Body of pancreas (tissue), 4 donors: ENCODE measurements at places on chromosomes 11 and 22. TPM values are rescaled to one million over a fixed set of nuclear protein-coding genes. Genes with fewer than 3 reads are reported as not detected.
A peak's percentile ranks its signal among the peaks of the same experiment; 100 is the strongest.

DNA sequence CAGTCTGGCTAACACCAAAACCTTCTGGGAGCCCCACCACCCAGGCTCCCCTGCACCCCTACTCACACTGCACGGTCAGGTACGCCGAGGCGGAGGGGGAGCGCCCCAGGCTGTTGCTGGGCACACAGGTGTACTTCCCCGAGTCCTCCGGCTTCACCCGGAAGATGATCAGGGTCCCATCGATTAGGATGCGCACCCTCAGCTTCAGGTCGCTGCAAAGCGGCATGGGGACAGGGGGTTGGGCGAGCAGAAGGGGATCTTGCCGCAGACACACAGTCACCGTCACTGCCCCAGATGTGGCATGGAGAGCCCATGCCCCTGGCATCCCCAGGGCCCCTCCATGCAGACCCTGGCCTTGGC is 21.2 kb downstream of the IGSF9B start:
- no peak for DNase-seq

DNA sequence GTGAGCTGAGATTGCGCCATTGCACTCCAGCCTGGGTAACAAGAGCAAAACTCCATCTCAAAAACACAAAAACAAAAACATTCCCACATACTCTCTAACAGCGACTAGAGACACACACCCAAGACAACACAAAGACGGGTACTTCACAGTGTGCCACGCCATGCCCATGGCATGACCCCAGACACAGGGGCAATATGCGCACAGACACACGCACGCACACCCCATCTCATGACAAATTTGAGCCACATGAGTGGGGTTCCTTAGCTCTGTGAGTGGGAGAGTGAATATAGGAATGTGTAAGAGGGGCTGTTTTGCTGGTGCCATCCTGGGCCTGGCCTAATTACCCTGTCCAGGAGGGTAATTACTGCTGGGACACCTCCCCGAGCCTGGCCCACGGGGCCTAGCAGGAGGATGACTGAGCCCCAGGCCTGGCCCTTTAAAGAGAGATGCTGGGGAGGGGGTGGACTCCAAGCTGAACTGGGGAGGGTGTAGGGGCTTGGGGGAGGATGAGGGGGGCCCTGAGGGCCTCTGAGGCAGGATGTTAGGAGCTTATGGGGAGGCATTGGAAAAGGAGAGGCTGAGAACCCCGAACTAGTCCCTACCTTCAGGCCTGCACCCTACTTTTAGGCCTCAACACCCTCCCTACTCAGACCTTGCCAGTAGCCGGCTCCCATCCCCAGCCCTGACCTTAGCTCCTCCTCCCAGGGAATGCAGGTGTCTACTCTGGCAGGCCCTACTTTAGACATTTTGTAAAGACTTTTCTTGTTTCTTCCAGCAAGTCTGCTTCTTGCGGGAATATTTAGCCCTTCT is 1.5 kb downstream of the LTBP3 start:
- no peak for DNase-seq

DNA sequence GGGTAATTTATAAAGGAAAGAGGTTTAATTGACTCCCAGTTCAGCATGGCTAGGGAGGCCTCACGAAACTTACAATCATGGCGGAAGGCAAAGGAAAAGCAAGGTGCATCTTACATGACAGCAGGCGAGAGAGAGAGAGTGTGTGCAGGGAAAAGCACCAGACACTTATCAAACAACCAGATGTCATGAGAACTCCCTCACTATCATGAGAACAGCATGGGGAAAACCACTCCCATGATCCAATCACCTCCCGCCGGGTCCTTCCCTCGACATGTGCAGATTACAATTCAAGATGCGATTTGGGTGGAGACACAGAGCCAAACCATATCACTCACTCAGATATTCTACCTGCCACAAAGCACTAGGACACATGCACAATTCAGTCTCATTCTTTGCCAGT is 48.1 kb upstream of the HMGXB4 start:
- DNase-seq: no peak

DNA sequence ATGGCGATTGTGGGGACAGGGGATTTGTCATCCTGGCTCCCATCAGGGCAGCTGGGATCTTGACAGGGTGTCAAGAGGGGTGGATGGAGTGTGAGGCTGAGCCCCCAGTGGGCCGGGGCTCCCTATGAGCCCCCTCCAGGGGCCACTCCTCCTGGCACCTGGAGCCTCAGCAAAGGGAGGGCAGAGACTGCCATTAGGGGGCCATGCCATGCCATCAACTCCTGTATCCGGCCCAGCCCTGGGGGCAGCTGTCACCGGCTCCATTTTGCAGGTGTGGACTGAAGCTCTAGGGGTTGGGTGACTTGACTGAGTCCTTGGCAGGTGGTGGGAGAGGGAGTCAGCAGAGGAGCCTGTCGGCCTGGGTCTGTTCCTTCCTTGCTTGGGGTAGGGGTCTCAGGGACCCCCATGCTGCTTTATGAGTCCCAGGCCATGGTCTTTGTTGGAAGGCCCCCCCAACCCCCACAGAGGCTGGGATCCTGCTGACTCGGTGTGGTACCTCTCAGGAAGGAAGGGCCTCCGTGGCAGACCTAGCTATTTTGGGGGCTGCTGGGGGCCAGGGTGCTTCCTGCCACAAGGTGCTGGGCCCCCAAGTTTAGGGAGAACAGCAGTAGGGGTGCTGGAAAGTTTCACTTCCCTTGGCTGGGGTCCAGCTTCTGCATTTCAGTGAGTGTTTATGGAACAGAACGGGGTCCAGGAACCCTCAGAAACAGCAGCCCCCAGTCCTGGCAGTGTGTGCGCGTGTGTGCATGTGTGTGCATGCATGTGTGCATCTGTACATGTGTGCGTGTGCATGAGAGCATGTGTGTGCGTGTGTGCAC is 1.5 kb downstream of the ACY3 start:
- DNase-seq: no peak

DNA sequence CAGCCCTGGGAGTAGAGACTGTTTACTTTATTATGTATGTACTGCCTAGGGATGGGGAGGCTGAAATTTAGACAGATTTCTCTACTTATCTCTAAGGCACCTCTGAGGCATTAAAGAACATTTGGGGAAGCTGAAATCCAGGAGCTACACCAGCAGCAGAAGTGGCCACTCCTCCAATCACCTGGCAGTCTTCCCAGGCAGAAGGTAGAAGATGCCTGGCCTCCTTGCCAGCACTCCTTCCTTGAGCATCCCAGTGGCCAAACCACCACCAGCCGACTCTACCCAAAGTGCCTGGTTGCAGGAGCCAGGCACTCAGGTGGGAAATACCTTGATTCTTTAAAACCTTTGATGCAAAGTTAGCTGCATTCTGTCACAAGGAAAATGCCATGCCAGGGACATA is 1.9 kb upstream of the FAT3 start:
- DNase-seq: no peak

DNA sequence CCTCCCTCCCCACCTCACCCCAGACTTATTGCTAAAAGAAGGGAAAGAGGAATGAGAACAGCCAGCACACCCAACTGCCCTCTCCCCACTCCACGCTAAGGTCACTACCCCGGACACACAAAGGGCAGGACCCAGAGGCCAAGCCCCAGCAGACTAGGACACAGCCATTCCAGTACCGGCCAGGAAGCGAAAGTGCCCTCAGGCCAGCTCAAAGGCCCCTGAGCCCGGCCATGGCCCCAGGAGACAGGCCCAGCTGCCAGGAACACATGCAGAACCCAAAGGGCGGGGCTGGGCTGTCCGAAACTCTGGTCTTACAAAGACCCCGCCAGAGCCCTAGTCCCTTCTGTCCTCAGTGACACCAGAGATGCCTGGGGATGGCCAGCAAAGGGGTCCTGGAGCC is 5.5 kb downstream of the RCOR2 start:
- DNase-seq: no peak

GRCh38 chr11:1483445-1483961 is 3.1 kb downstream of the MOB2 start:
- no peak for DNase-seq

DNA sequence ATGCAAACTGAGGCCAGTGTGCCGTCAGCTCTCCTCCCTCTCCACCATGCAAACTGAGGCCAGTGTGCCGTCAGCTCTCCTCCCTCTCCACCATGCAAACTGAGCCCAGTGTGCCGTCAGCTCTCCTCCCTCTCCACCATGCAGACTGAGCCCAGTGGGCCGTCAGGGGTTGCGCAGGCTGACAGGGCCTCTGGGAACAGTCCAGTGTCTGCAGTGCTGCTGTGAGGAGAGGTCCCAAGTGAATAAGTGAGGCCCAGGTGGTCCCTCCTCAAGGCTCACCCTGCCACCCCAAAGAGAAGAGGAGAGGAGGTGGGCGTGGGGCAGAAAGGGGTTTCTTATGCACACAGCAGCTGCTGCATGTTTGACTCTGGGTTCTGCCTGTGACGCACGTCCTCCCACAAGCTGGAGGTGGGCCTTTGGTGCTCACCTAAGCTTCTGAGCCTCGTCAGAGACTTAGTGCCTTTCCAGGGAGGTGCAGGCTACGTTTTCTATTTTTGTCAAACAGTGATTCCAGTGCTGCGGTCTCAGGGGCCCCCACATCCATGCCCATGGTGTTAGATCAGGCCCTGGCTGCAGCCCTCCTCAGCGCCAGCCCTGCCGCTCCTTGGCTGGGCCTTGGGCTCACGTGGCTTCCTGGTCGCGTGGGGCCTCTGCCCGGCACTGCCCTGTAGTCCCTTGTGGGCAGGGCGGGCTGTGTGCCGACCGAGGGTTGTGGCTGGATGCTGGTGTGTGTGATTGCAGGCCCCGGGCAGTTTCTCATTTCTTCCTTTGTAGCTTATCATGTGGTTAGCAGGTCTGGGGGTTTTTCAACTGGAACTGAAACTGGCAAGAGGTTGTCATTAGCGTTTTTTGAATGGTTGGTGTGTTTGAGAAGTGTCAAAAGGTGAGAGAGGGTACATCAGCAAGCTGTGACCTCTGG is 7.1 kb downstream of the TPCN2 start:
- DNase-seq: peak; percentile 42

- peak; percentile 78 for DNase-seq
Observed at GRCh38 chr22:18976197-18976751, 40.2 kb upstream of the PRODH start.

The CAPN5 gene
- 7.8 TPM for total RNA-seq

The TMPRSS5 gene
- 0.33 TPM for total RNA-seq

The ARL14EP gene
- total RNA-seq: 7.9 TPM

The RASSF7 gene
- total RNA-seq: 49.5 TPM

The CEP57 gene
- total RNA-seq: 30.4 TPM

The C22orf31 gene
- not detected for total RNA-seq

The SLC22A12 gene
- not detected for total RNA-seq
